ENCODE measurements at places on chromosomes 16 and 17. TPM values are rescaled to one million over a fixed set of nuclear protein-coding genes. Genes with fewer than 3 reads are reported as not detected.

DNA sequence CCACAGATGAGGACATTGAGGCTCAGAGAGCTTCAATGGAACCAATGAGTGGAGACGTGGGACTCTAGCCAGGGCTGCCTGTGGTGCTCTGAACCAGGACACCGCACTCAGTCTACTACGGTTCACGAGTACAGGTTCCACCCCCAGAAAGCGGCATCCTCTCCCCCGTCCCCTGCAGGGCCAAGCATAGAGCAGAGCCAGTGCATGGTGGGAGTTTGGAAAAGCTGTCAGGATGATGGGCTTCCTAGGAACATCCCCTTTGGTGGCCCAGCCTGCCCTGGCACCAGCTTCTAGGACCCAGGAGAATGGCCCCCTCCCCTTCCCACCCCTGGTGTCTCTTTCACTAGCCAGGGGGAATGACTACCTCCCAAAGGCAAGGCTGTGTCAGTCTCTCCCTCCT lies 8.4 kb downstream of the ZNF319 start:
- DNase-seq: no peak

DNA sequence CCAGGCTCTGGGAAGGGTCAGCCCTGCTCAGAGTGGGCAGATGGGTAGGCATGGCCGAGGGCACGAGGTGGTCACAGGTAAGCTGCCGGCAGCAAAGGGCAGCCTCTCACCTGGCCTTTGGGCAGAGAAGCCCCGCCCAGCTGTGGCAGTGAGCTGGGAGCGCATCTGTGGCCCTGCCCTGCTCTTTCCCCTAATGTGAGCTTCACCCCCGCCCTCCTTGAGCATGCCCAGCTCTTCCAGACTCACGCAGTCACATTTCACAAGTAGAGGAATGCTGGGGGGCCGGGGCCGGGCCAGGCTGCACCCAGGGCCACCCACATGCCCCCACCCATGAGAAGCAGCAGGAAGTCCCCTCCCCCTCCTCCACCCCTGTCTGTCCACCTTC lies 40.7 kb upstream of the SLC38A10 start:
- no peak for DNase-seq

DNA sequence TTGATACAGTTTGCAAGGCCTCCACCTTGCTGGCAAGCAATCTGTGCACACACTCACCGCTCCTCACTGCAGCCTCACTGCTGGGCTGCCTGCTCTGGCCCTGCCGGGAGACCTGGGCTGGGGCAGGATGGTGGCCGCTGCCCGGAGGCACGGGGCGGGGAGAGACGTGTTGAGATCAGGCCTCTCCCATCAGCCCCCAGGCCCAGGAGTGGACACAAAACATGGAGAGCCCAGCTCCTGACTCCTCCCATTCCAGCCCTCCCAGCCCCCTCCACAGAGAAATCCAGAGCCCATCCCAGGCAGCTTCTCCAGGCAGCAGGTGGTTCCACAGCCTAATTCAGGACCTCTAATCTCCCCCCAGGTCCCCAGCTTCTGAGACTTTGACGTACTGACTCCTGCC lies 23.1 kb upstream of the RPL38 start:
- DNase-seq: no peak

- no peak for DNase-seq
These were observed 22.6 kb downstream of the RABEP1 start for GRCh38 chr17:5304636-5305035.

DNA sequence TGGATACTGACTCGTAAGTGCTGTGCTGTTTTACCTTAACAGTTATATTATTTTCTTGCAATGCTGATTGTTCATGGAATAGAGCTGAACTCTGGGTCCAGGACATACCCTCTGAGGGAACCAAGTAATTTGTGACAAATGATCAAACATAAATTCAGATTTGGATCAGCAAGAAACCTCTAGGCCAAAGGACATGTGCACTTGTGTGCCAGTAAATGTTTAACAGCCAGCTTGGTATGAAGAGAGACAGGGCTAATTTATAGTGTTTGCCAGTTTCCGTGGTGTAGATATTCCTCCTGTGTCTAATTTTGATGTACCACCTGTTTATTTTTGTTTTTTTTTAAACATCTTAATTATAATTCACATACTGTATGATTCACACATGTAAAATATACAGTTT lies 30.8 kb upstream of the MRC2 start:
- DNase-seq: no peak

DNA sequence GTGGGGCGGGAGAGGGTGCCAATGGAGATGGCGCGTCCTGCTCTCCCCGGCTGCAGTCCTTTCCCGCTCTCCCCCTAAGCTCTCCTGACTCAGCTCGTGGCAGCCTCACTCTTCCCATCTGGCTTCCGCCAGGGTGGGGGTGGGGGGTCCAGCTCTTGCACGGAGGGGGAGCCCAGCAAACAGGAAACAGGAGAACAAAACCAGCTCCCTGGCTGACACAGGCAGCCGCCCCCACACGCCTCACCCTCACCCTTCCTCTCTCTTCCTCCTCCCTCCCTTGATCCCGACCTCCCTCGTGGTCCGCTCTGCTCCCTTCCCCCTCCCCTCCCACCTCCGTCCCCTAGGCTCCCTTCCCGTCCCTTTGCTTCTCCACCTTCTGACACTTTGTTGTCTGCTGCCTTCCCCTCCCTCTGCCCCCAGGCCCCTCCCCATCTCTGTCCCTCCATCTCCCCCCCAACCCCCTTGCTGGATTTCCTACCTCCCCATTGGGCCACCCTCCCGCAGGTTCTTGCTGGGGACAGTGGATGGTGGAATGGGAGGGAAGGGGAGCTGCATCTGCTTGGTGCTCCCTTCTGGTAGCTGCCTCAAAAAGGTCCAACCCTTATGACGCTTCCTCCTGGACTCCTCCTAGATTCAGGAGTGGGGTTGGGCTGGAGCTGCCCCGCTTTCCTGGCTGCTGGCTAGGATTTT lies 23.7 kb downstream of the ARHGAP23 start:
- DNase-seq: no peak

DNA sequence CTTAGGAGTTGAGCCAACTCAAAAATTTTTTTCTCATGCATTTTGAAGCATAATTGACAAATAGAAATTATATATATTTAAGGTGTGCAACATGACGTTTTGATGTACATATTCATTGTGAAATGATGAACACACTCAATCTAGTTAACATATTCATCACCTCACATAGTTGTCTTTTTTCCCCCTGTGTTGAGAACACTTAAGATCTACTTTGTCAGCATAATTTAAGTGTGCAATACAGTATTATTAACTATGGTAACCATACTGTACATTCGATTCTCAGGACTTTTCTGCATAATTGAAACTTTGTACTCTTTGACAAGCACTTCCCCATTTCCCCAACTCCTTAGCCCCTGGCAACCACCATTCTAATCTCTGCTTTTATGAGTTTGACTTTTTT lies 192.2 kb upstream of the ZKSCAN2 start:
- DNase-seq: no peak

- peak; percentile 70 for DNase-seq
These were observed 43.4 kb upstream of the CRHR1 start for GRCh38 chr17:45740553-45741330.

- no peak for DNase-seq
These were observed 96.3 kb upstream of the CHMP6 start for GRCh38 chr17:80895366-80895765.

DNA sequence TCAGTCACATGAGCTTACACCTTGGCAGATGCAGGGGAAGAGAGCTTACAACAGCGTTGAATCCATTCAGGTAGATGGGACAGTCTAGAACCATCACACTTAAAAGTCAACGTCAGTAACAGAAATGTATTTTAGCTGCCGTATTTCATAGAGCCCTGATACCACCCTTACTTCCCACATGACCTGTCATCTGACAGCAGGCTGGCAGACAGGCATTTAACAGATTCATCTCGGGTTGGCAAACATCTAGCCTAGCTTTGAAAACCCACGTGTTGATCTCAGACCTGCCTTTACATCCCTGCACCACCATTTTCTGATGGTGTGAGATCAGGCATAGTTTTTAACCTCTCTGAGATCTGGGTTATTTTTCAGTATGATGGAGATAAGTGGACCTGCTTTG lies 177.9 kb upstream of the HSBP1 start:
- DNase-seq: no peak

MYLK3 gene
- total RNA-seq: 0.11 TPM

TBC1D3H gene
- not detected for total RNA-seq

ITGAX gene
- 0.30 TPM for total RNA-seq

ABCC6 gene
- 0.23 TPM for total RNA-seq

SLC9A5 gene
- 0.71 TPM for total RNA-seq

NACA2 gene
- not detected for total RNA-seq
